GM12865 (cell line): ENCODE measurements at places on chromosomes 1 and 21.

GRCh38 chr1:54111624-54112023 is 41.2 kb downstream of the CDCP2 start:
- no peak for DNase-seq

- DNase-seq: no peak
Observed at GRCh38 chr1:2948751-2949680, 72.3 kb upstream of the ACTRT2 start.

GRCh38 chr1:214615109-214615508 is 12.1 kb downstream of the CENPF start:
- no peak for DNase-seq

GRCh38 chr1:230267338-230268065 is 158.6 kb downstream of the PGBD5 start:
- no peak for DNase-seq

DNA sequence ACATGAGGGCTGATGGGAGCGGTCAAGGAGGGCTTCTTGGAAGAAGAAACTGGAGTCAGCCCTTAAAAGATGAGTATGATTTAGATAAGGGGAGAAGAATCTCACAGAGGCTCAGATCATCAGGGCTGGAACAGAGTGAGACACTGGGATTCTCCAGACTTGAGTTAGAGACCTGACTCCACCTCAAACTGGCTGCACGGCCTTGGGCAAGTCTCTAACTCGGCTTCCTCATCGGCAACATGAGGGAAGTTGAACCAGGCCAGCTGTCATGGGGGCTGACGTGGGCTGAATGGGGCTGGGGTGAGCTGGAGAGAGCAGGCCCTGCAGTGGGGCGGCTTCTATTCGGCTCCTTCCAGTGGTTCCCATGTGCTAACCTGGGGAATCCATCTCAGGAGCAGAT is 2.5 kb downstream of the C1QC start:
- DNase-seq: no peak

- DNase-seq: no peak
Observed at GRCh38 chr1:81314513-81315233, 486.1 kb upstream of the ADGRL2 start.

DNA sequence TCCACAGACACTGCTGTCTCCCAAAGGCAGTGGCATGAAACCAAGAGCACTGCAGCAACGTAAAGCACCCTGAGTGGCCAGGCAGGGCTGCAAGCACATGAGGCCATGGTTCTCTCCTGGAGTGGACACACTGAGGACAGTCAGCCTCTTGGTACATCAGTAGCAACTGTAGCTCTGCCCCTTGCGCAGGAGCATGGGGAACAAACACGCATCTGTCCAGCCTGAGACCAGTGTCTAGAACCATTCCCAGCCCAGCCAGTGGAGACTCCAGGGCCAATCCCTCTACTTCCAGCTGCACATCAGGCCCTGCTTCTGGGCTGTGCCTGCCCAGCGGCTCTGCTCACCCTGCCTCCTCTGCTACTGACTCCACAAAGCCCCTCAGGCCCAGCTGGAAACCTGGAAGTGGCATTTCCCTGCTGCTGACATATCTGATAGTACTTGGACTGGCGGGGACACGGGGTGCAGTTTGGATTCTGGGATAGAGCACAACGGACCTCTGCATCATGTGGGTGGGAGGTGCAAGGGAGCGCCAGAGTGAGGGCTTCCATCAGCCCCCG is 49.0 kb downstream of the TOR1AIP2 start:
- no peak for DNase-seq

DNA sequence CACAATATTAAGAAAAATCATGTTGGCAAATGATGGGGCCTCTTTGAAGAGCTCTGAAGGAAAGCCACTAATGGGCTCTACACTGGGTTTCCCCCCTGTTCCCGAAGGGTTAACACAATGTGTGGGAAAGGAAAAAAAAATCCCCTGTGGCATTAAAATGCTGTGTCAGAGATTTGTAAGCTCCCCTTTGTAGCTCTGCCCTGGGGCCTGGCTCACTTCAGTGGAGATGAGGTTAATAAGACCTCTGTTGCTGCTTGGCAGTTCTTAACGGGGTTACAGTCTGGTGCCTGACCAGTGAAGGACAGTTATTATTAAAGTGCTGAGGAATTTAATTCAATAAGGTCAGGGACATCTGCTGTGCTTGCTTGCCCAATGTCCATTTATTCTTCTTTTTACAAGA is 129.7 kb upstream of the UBE2U start:
- no peak for DNase-seq

GRCh38 chr1:31181515-31182343 is 58.0 kb downstream of the NKAIN1 start:
- peak; percentile 58 for DNase-seq

DNA sequence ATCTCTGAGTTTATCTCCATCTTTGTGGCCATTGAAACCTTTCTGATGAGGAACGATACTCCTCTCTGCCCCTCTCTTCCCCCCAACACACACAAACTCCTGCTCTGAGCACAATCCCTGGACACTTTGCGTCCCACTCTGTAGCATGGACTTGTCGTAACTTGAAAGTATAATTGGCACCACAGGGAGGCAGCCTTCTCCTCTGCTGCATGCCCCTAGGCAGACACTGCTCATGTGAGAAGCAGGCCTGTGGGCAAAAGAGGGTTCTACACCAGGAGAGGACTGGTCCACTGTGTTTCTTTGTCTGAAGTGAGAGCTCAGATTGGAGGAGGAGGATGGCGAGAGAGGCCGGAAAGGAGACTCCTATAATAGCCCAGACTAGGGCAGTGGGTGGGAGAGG is 3.8 kb upstream of the PARS2 start:
- DNase-seq: peak; percentile 18

- DNase-seq: peak; percentile 59
Observed at GRCh38 chr1:205488074-205488723, 16.3 kb upstream of the CDK18 start.

DNA sequence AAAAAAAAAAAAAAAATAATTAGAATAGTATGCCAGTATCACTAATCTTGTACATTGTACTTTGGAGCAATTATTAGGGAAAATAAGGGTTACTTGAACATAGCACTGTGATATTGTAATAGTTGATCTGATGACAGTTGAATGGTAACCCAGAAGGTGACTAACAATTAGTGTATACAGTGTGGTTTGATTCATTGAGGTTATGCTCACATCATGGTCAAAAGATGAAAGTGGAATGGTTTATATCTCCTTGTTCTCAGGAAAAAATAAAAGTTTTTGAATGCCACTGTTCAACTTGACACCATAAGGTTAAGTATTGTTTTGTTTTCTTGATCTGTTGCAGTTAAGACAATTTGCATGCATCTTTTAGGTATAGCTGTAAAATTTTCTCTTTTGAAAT is 87.0 kb downstream of the GPR52 start:
- DNase-seq: no peak

- DNase-seq: peak; percentile 26
Observed at GRCh38 chr1:31633117-31633516, 11.6 kb downstream of the PEF1 start.

DNA sequence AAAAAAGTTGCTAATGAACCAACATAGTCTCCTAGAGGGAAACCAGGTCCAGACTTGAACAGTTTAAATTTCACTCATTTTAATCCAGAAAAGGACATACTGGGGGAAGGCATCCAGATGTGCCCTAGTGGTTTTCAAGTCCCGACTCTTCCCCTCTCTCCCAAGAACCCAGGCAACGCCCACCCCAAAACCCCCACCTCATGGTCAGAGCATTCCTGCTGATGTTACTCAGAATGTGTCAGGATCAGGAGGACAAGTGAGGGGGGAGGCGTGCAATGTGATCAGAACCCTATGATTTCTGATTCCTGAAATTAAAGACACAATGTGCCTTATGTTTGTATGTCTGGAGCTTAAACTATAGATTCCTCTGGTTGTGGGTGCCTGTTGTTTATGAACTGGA is 1.6 kb upstream of the CTSK start:
- DNase-seq: no peak

- no peak for DNase-seq
Observed at GRCh38 chr1:40519517-40519916, 10.9 kb downstream of the EXO5 start.

GRCh38 chr21:42559326-42559725 is 45.7 kb downstream of the SLC37A1 start:
- no peak for DNase-seq

- DNase-seq: peak; percentile 19
Observed at GRCh38 chr1:58932859-58933598, 149.2 kb upstream of the JUN start.

- DNase-seq: peak; percentile 89
Observed at GRCh38 chr1:200802865-200803512, 64.3 kb downstream of the CAMSAP2 start.

DNA sequence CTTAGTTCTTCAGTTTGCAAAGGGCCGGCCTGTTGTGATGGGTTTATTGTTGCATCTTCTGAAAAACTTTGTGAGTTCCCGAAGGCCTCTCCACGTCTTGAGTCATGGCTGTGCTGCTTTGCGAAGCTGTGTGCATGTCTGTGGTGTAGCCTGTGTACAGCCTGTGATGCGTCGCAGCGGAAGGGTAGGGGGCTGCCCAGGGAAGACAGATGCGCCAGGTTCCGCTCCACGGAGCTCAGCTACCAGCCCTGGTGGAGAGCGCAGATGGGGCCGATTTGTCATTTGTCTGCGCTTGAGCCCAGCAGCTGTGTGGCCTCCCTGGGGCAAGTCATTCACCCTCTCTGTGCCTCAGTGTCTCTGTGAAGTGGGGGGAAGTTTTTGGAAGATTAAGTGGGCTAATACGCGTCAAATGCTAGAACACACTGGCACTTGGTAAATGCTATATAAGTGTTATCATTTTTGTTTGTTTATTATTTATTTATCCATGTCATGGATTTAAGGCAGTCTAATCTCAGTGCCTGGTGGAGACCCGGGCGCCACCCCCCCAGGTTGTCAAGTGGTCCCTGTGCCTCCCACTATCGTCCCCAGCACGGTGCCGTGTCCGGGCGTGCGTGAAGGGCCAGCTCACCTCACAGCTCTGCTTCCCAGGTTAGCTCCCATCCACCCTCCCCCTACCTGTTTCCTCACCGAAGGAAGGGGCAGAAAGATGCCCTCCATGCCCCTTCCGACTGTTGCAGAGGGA is 8.4 kb downstream of the PDE9A start:
- no peak for DNase-seq

DNA sequence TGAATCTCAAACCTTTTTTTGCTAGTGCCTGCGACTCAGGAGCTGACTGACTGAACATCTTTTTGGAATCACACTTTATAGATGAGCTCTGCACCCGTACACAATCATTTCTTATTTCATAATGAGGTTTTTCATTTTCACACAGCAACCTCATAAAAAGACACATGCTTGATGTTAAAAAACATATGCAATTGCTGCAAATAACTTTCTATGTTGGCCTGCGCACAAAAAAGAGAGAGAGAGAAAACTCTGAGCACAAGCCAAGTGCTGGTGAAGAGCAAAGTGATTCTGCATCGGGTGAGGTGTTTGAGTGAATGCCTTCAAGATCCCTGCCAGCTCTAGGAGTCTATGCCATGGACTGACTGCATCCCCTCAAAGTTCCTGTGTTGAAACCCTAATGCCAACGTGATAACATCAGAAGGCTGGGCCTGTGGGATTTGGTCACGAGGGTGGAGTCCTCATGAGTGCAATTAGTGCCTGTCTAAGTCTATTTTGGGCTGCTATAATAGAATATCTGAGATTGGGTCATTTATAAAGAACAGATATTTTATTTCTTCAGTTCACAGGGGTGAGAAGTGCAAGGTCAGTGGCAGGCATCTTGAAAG is 36.6 kb downstream of the C1orf87 start:
- no peak for DNase-seq

GRCh38 chr1:41255978-41256377 is 13.9 kb upstream of the SCMH1 start:
- DNase-seq: no peak

DNA sequence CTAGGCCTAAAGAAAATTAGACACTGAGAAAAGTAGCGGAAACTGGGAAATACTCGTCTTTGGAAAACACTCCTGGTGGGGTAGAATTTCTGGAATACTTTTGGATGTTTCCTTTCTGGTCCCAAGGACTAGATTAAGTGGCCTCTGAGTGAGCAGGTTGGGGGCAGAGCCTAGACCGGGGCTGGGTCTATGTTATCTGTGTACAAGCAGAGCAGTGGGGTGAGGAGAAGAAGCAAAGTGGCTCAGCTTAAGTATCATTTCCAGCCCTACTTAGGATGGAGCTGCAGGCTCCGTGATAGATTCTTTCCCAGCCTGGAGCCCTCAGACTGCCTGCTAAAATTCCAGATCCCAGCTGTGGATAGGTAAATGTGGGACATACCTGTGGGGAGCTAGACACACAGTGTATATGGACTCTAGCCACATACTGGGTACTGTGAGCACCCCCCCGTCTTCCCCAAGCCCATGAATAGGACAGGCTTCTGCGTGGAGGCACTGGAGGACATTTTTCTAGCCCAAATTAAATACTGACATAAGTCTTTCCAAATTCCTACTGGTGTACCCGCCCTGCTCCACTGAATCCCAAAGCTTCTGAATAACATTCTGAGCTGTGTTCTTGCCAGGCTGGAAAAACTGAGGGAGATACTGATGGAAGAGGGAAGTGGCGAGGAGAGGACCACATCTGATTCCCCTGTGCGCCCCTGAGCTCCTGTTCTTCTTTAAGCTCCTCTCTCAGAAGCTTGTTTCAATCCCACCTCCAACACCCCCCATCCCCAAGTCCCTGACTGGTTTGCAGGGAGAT is 6.8 kb downstream of the FMOD start:
- no peak for DNase-seq

GRCh38 chr1:58780836-58781452 is 2.9 kb downstream of the JUN start:
- DNase-seq: no peak

DNA sequence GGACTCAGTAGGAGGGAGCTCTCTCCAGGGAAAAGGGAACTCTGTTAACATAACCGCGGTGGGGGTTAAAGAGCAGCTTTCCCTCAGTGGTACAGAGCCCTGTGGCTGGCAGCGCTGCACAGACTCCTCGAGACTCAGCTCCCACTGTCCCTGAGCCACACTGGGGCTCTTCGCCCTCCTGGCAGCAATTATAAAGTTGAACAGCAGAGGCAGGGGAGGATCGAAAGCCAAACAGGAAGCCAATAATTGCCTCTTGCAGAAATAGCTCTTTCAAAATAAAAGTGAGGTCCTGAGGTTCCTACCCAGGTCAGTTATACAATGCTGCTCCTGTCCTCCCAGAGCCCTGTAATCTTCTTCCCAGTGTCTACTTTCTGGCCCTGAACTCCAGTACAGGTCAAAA is 77.0 kb downstream of the FAM78B start:
- DNase-seq: peak; percentile 71

DNA sequence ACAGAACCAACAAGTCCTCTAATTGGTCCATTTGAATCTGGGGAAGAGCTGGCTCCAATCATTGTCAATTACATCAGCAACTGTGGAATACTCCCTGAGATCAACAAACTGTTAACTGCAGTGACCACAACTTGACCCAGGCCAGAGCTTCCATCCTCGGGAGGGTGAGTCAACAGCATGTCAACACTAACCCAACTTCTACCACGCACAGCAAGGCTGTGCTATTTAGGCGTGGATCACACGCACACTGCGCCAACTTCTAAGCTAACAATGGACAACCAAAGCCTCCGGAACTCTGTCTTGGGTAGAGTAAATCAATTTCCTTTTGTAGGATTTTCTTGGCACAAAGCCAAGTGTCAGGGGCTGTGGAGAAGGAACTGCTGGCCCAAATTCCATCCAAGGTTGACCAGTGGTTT is 30.4 kb downstream of the APP start:
- no peak for DNase-seq
